ENCODE measurements at places on chromosomes 3 and 15. TPM values are rescaled to one million over a fixed set of nuclear protein-coding genes. Genes with fewer than 3 reads are reported as not detected.

DNA sequence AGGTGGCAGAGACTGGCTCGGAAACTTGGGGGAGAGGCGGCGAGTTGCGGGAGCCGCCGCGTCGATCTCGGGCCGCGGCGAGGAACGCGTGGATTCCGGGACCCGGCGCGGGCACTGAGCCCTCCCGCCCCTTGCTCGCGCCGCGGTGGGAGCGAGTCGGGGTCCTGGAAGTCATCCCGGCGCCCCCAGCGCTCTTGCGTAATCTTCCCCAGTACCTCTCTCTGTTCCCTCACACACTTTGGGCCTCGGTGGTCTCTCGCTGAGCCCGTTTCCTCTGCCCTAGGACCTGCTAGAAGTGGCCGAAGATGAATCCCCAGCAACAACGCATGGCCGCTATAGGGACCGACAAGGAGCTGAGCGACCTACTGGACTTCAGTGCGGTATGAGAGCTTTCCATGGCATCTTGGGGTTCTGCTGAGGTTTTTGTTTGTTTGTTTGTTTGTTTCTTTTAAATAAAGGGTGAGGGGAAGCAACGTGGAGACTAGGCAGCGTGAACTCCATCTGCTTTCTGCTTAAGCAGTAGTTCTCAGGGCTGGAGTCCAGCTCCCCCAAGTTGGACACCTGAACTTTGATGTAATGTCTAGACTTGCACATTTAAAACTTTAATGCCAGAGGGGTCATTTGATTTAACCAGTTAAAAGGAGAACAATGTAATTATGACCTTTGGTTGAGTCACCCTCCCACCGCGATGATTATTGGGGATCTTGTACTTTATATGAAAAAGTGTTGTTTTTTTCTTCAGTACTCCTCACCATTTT is 1.3 kb downstream of the TCF12 start:
- no peaks in the 10 kb centered on the region for H3K27me3 ChIP-seq
- peaks cover 19% of the 10 kb centered on the region for H3K36me3 ChIP-seq
- peak overlapping the region; percentile 96 for H3K4me3 ChIP-seq

The GOLGA8G gene
- not detected for total RNA-seq

GRCh38 chr3:3281024-3281423 is 101.5 kb upstream of the CRBN start:
- no peaks in the 10 kb centered on the region for H3K36me3 ChIP-seq
- H3K4me3 ChIP-seq = no peak overlapping the region
- no peak overlapping the region for H3K27ac ChIP-seq
- DNase-seq = no peak
- H3K27me3 ChIP-seq = no peaks in the 10 kb centered on the region

The NR2E3 gene
- total RNA-seq = 0.28 TPM

DNA sequence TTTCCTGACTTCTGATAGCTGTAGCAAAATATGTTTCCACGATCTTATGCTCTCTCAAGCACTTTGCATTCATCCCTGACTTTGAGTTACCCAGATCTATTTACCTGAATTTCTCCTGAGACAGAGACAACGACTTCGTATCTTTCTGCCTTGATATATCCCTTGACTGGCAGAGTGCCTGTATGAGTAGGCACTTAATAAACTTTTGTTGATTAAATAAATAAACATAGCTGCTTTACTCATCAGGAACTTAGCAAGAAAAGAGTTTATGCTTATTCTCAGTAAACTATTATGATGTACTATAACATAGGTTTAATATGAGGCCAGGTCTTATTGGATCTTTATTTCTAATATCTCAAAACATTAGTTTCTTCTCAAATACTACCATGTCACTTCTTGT is 85.6 kb upstream of the PHLDB2 start:
- H3K27ac ChIP-seq = no peak overlapping the region
- DNase-seq = no peak
- H3K4me3 ChIP-seq = no peak overlapping the region
- no peaks in the 10 kb centered on the region for H3K36me3 ChIP-seq
- no peaks in the 10 kb centered on the region for H3K4me1 ChIP-seq
- H3K27me3 ChIP-seq = no peaks in the 10 kb centered on the region

DNA sequence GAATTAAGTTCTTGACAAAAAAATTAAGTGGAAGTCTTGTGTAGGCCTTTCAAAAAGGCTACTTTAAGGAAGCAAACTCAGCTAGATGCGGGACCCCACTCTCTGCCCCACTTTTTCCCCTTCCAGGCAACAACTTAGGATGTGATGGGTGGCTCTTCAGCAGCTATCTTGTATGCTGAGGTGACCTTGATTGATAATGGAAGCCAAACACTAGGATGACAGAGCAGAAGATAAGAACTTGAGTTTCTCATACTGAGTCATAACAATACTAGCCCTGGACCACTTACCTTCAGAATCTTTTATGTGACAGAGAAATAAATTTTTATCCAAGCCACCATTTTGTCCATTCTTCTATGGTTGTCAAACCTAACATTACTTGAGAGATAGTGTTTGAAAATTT is 16.1 kb downstream of the PDCD10 start:
- DNase-seq = no peak
- H3K4me3 ChIP-seq = no peak overlapping the region
- H3K27ac ChIP-seq = no peak overlapping the region
- H3K4me1 ChIP-seq = peaks cover 8% of the 10 kb centered on the region

- peaks cover 2% of the 10 kb centered on the region for H3K4me1 ChIP-seq
- H3K4me3 ChIP-seq = no peak overlapping the region
- DNase-seq = no peak
- no peaks in the 10 kb centered on the region for H3K27me3 ChIP-seq
- no peak overlapping the region for H3K27ac ChIP-seq
- H3K36me3 ChIP-seq = no peaks in the 10 kb centered on the region
Observed at GRCh38 chr3:59451800-59452746, 402.2 kb upstream of the CFAP20DC start.

GRCh38 chr3:124453189-124453588 is 277.1 kb upstream of the UMPS start:
- no peak overlapping the region for H3K27ac ChIP-seq
- H3K4me3 ChIP-seq = no peak overlapping the region
- no peak for DNase-seq
- no peaks in the 10 kb centered on the region for H3K36me3 ChIP-seq
- no peaks in the 10 kb centered on the region for H3K27me3 ChIP-seq

DNA sequence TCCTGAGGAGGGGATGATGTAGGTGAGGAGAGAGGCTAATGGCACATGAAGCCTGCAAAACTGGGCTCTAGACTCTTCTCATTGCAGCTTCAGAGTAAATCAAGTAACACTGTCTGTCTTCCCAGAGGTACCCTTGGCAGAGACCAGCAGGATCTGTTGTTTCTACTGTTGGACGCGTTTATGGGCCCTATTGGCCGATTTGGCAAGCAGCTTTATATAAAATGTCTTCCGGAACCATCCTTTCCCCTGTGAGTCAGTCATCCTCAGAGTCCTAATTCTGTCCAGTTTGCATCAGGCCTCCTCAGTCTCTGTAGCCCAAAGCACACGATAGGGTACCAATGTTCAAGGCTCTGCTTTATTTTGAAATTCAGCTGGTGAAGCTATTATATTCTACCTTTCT is 325.9 kb downstream of the RORA start:
- DNase-seq = no peak
- no peaks in the 10 kb centered on the region for H3K4me1 ChIP-seq
- no peak overlapping the region for H3K4me3 ChIP-seq
- no peaks in the 10 kb centered on the region for H3K27me3 ChIP-seq
- no peaks in the 10 kb centered on the region for H3K36me3 ChIP-seq
- H3K27ac ChIP-seq = no peak overlapping the region

DNA sequence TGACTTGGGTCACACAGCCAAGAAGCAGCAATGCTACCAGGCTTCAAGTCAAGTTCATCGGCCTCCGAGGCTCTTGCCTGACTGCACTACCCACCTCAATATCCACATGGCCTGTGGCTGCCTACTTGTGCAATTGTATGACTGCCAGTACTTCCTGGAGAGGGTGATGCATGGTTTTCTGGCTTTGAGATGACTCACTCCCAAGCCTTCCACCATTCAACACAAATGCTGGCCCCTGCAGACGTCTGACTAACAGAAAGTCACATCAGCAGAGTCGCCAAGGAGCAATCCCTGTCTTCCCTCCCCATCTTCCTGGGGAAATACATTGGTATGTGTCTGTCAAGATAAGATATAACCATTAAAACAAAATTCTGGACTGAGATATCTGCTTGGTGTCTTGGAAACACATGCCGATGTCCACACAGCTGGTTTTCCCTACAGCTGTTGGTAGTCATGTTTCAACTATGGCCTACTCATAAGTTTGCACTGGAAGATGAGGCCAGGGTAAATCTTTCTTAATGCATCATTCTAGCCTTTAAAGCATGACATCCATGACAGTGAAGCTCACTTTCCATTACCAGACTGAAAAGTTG is 79.6 kb upstream of the SPATA12 start:
- H3K27ac ChIP-seq = no peak overlapping the region
- H3K4me1 ChIP-seq = no peaks in the 10 kb centered on the region
- DNase-seq = no peak
- H3K4me3 ChIP-seq = no peak overlapping the region
- H3K36me3 ChIP-seq = no peaks in the 10 kb centered on the region

- H3K4me1 ChIP-seq = peaks cover 11% of the 10 kb centered on the region
- H3K36me3 ChIP-seq = peaks cover 11% of the 10 kb centered on the region
- no peak overlapping the region for H3K27ac ChIP-seq
- peaks cover 99% of the 10 kb centered on the region for H3K27me3 ChIP-seq
Observed at GRCh38 chr15:72237853-72238224, 6.8 kb upstream of the PKM start.

- H3K27me3 ChIP-seq = no peaks in the 10 kb centered on the region
- no peak for DNase-seq
Observed at GRCh38 chr15:50380089-50380488, 25.1 kb upstream of the GABPB1 start.

The TAGLN3 gene
- 46.6 TPM for total RNA-seq

Data from neural progenitor cell (in vitro differentiated cells).